ENCODE measurements at places on chromosomes 3 and 15.

GRCh38 chr3:46123646-46124045 lies 84.5 kb downstream of the CCR1 start:
- no peak for DNase-seq

GRCh38 chr3:59535791-59536221 lies 486.0 kb upstream of the CFAP20DC start:
- no peak for DNase-seq

GRCh38 chr3:167909952-167910351 lies 174.4 kb downstream of the SERPINI1 start:
- no peak for DNase-seq

DNA sequence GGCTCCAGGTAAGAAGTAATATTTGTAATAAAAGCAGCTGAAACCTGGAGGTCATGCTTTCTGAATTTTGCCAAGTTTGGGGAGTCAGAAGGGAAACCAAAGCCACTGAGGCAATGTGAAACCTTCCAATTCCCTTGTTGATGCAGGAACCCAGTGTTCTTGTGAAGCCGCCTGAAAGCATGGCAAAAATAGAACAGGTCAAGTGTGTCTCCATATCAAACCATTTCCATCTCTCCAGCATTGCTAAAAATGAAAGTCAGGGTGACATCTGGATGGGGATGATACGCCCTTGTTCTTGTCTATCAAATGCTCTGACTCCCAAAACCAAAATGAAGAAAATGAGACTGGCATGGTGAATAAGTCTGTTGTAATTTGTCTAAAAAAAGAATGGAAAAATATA lies 362.5 kb downstream of the VPS13C start:
- DNase-seq = no peak

DNA sequence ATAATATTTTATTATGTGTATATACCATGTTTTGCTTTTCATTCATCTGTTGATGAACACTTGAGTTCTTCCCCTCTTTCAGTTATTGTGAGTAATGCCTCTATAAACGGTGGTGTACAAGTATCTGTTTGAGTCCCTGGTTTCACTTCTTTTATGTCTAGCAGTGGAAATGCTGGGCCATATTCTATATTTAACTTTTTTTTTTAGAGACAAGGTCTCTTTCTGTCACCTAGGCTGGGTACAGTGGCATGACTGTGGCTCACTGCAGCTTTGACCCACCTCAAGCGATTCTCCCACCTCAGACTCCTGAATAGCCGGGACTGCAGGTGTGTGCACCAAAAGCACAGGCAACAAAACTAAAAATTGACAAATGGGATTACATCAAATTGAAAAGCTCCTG lies 19.9 kb downstream of the GOLM2 start:
- no peak for DNase-seq

DNA sequence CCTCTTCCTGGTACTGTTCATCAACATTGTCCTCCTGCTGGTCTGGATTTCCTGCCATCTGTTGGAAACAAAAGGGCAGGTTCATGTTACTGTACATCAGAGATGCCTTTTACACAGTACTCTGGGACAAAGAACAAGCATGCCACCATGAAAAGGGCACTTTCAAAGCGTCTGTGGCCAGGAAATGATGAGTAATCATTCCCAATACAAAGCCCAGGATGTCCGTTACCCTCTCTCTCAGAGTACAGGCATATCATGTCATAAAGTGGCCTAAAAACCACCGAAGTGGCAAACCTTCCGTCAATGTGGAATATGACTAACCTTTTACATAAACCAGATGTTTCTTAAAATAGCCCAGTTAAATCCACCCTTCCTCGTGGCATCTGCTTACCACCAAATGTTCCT lies 71.2 kb downstream of the GOLIM4 start:
- DNase-seq = no peak

- no peak for DNase-seq
These were observed 187.7 kb downstream of the SATB1 start for GRCh38 chr3:18237251-18238005.

DNA sequence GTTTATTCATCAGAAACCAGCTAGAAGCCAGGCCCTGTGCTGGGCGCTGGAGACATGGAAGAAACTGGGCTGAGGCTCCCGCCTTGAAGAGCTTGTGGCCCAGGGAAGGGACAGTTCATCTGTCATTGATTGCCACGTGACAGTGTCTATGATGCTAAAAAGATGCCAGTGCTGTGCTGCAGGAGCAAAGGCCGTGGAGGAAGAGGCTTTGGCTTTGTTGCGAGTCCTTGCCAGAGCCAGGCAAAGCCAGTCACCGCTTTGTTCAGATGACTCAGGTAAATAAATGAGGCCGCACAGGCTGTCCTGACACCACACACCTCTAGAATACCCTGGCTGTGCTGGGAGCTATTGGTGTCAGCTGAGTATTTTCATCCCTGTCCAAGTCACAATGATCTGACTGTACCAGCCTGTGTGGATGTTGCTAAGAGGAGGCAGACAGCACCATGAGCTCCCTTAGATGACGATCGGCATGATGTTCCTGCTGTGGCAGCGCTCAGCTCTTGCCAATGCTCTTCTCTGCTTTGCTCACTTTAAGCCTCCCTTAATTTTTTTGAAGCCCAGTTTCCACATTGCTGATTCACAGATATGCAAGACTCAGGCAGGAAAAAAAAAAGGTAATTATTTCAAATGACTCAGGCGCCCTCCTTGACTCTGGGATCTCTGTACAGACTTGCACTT lies 77.5 kb downstream of the CCNL1 start:
- no peak for DNase-seq

- DNase-seq = no peak
These were observed 23.1 kb downstream of the LRRC31 start for GRCh38 chr3:169846458-169847193.

GRCh38 chr3:29609328-29609811 lies 328.5 kb downstream of the RBMS3 start:
- no peak for DNase-seq

DNA sequence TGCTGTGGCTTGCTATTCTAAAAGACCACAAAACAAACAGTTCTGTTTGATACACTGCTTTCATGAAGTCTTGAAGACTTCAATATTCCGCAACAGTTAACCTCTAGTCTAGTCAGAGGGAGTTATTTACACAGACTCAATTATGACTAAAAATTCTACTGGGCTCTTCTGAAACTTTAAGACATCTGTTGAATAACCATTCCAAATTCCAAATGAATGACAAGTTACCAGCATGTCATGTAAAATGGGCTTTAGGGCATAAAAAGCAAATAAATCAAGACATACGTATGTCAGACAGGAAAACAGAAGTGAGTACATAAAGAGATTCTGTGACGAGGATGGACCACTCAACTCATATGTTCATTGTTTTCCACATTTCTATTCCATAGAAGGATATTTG lies 93.9 kb downstream of the PLOD2 start:
- no peak for DNase-seq

DNA sequence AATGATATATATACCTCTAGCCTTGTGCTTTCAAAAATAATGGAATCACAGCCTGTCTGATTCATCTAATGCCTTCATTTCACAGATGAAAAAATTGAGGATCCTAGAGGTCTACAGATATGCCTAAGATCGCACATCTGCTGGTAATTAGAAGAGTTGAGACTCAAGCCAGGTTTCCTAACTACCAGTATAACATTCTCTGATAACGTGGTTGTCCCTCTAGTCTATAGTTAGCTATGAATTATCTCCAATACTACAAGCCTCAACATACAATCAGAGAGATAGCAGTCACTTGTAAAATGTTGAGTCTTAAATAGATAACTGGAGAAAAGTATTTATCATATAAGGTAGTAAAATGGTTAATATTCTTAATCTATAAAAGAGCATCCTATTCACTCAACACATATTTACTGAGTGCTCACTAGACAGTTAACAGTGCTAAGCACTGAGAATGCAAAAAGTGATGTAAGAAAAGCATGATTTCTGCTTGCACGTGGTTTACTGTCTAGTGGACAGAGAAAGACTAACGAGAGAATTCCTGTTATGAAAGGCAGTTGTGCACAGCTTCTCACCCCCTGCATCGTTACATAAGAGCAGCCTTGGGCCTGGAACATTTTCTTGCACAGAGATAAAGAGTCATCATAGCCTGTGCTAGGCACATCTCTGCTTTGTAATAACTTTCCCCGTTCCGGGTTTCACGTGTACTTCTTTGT lies 4.9 kb upstream of the ENTPD3 start:
- DNase-seq = no peak

DNA sequence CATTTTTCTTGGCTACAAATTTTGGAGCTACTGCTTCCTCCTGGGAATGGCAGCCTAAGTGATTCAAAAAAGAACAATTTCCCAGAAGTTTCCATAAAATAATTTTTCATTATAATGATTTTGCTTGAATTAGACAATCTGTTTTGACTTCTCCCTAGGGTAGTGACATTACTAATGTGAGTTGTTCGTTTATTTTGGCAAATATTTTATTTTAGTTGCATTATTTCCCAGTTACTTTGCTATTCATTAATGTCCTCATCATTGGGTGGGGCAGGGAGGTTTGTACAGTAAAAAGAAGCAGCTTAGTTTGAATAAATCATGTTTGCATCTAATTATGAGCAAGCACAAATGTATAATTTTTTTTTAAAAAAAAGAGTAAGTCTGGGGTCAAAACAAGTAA lies 686.6 kb downstream of the ROBO2 start:
- DNase-seq = no peak

DNA sequence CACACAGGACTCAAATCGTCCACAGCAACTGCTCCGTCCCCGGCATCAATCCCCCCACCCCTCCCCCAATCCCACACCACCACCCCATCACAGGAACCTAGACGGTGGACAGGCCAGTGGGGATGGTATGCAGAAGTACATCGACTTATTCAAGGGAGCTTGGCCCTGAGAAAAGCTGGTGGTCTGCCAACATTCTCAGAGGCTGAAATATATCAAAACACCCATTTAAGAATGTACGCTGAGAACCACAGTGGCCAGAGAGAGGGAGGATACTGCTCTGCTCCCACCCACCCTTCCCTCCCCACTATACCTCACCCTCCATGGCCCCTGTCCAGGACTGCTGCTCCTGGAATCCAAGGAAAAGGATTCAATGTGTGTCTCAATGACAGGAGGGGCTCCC lies 12.4 kb upstream of the USP3 start:
- DNase-seq = no peak

GRCh38 chr15:38215707-38216106 lies 36.9 kb upstream of the SPRED1 start:
- DNase-seq = no peak

GRCh38 chr3:185517387-185518130 lies 18.7 kb upstream of the TMEM41A start:
- no peak for DNase-seq

GRCh38 chr15:80191897-80192595 lies 39.2 kb downstream of the FAH start:
- DNase-seq = no peak

DNA sequence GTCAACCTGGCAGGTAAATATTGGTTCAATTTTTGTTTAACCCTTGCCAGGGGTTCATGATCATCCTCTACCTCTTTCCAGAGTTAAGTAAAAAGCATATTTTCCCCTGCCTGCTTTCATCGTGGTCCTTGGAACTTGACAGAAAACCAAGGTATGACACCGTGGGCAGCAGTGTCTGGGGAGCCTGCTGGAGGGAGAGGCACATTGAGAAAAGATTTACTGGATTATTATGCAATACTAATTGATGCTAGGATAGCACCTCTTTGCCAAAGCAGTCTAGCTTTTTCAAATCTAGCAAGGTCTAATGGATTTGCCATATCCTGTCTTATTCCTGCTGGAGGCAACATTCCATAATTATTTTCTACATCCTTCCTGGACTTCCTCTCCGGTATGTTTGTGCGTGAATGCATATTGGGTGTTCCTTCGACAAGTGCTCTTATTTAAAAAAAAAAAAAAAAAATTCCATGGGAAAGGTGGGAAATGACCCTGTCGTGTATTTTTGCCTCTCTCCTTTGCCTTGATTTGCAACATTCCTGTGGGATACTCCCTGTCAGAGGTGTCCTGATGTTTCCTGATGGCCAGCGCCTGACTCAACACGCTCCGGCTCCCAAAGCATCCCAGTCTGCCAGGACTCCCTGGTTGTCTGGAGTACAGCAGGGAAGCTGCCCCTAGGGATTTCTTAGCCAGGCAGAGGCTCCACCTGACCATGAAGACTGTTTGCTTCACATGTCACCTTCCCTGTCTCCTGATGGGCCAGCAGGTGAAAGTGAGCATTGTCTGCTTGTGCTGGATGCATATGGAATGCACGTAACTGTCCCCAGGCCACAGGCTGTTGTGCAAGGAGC lies 6.3 kb downstream of the BHLHE40 start:
- DNase-seq = no peak

DNA sequence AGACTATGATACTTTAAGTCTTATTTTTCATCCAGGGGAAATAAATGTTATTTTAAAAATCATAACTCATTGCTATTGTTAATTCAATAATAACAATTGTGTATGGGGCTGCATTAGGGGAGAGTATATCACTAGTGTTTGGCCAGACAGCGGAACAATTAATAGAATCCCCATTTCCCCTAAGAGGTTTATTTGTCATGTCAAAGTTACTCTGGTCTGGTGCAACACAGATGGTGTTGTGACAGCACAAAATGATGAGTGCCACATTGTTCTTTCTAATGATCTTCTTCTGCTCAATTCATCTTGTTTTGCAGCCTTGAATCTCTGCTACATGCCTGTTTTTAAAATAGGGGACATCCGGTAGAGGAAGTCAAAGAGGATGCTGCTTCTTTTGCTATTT lies 351.6 kb downstream of the NSUN3 start:
- DNase-seq = no peak

DNA sequence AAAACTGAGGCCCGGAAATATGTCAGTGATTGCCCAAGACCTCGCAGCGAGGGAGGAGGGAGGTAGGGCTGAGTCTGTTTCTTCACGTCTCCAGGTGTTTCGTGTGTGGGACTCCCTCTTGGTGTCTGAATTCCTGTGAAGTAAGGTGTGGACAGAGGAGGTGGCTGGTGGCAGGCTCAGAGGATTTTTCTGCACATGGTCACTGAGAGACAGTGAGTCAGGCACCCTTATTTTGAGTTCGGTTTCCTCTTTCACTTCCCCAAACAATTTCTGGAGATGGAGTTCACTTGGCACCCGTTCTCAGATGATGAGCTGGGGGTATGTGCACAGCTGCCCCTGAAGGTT lies 46.3 kb upstream of the VPS8 start:
- no peak for DNase-seq

DNA sequence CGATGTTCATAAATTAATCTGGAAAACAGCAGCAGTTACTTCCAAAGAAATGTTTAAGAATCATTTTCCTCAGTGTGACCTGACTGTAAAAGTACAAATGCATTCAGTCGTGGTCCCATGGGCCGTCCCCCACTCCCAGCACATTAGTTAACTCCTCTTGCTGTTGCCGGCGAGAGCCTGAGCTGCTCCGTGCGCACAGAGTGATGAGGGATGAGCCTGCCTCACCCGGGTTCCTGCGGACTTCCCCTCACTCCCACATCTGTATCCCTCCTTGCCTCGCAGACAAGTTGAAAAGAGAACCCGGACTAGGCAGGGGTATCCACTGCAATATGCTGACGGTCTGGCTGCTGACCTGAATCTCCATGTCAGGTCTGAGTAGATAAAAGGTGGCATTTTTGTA lies 861.7 kb upstream of the NR2F2 start:
- no peak for DNase-seq

DNA sequence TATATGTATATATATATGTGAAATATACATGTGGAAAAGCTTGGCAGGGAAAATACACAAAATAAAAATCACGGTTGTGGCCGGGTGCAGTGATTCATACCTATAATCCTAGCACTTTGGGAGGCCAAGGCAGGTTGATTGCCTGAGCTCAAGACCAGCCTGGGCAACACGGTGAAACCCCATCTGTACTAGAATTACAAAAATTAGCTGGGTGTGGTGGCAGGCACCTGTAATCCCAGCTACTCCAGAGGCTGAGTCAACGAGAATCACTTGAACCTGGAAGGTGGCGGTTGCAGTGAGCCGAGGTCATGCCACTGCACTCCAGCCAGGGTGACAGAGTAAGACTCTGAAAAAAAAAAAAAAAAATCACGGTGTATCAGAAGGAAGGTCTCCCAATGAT lies 20.8 kb upstream of the ARHGEF3 start:
- DNase-seq = no peak

Data from activated T-helper 1 cell treated with anti-CD3 and anti-CD28 coated beads, Interleukin-2, amount 50 U/mL, for 16 hours (primary cell).